ENCODE measurements at places on chromosomes 16 and 17.
A peak's percentile ranks its signal among the peaks of the same experiment; 100 is the strongest.

- no peak for DNase-seq
Observed at GRCh38 chr17:4155980-4156620, 13.1 kb downstream of the CYB5D2 start.

DNA sequence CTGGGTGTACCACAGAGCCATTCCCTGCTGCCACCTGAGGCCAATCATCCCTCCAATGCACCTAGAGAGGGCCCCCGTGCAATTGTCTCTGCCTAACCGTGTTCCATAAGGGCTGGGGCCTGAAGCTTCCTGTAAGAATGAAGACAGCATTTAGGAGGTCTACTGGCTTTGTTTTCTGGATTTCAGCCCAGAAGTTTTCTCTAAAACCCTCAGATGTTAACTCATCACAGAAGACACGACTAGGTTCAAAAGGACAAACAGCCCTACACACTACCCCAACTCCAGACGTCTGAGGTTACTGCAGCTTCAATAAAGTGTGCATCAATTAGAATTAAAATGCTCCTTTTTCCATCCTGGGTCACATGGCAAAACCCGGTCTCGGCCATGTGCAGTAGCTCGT, 10.8 kb upstream of the DRG2 start:
- DNase-seq: no peak

- no peak for DNase-seq
Observed at GRCh38 chr16:87555647-87556046, 46.7 kb upstream of the JPH3 start.

DNA sequence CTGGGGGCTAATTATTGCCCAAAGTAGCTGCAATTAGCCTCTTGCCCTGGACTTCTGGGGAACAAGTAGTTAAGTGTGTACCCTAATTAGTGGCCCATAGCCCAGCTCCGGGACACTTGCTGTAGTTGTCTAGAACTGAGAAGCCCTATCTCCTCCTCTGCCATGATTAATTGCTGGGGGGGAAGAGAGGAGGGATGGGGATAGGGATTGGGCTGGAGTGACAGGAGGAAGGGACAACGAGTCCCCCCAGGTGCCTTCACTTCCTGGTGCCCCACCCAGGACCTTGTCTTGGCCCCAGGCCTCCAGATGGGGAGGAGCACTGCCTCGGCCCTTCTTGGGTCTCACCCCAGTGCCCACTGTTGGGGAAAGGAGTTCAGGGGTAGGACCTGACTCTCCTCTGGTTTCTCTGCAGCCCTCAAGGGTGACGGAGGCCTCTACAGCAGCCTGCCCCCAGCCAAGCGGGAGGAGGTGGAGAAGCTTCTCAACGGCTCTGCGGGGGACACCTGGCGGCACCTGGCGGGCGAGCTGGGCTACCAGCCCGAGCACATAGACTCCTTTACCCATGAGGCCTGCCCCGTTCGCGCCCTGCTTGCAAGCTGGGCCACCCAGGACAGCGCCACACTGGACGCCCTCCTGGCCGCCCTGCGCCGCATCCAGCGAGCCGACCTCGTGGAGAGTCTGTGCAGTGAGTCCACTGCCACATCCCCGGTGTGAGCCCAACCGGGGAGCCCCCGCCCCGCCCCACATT, 17.4 kb downstream of the NGFR start:
- no peak for DNase-seq

- DNase-seq: no peak
Observed at GRCh38 chr17:79126139-79126538, 51.5 kb downstream of the ENGASE start.

DNA sequence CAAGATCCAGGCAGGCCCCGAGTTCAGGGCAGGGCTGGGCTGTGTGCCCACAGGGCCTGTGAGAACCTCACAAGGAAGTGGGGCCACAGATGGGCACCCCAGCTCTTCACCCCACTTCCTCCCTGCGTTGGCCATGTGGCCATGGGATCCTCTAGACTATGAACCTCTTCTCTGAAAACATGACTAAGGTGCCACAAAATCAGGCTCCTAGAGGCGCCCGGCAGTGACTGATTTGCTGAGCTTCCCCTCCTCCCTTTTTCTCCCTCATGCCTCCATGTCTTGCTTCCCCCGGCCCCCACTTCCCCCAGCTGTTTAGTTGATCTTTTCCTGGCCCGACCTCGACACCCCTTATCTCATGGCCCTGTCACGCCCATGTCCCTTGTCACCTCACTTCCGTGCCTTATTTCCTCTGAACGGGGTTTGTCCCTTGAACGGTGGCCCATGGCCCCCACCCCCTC, 87.1 kb downstream of the KCNJ12 start:
- no peak for DNase-seq

GRCh38 chr17:58096892-58097291, 13.7 kb downstream of the DYNLL2 start:
- no peak for DNase-seq

- no peak for DNase-seq
Observed at GRCh38 chr17:68657576-68657975, 56.4 kb upstream of the FAM20A start.

DNA sequence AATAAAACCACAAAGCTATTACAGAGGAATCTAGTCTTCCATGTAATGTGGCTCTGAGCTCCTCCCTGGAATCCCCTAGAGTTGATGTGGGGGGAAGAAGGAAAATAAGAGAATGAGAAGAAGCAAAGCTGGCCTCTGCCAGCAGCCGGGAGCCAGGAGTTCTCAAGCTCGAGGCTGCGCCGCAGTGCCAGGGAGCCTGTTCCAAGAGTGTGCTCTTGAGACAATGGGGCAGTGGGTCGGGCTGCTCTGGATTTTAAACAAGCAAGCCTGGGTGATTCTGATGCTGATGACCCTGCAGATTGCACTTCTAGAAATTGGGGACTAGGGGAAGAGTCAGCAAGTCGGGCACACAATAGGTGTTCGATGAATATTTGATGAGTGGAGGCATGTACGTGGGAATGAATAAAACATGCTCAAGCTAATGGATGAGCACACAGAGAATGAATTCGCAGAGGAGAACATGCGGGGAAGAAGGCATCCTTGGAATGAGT, 119.9 kb downstream of the CMIP start:
- no peak for DNase-seq

DNA sequence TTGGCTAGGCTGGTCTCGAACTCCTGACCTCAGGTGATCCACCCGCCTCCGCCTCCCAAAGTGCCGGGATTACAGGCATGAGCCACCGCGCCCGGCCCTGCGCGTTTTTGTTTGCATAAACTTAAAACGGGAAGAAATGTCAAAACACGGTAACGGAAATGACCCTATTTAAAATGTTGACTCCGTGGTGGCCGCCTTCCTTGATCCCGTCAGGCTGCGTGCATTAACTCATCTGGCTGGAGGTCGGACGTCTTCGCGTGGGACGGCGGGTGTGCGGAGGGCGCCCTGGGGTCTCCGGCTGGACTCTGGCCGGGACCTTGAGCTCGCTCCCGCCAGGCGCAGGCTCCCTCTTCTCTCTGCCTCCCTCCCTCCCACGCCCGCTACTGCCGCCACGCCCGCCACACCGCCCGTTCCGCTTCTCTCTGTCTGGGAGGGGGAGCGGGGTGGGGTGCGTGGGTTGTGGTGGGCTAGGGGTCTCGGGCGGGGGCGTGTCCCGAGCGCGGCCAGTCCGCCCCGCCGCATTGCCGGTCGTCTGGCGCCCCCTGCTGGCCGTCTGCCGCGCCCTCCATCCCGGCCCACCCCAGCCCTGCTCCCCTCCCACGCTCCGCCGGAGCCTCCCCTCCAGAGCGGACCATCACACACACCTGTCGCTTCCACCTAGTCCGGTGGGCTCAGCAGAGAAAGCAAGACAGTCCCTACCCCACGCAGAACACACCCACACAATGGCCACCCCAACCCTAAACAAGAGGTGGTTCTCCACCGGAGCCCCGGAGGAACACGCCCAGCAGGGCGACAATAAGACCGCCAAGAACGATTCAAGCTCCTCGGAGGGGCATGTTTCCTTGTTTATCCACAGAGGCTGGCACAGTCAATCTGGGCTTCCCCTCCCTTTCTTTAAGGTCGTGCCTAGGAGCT, 1.2 kb upstream of the CCDC42 start:
- DNase-seq: peak; percentile 93

GRCh38 chr17:3935825-3936355, 19.6 kb upstream of the P2RX1 start:
- DNase-seq: no peak

- peak; percentile 77 for DNase-seq
Observed at GRCh38 chr16:2777903-2778629, 986 bp upstream of the ELOB start.

- no peak for DNase-seq
Observed at GRCh38 chr16:80971819-80972218, 34.9 kb downstream of the CMC2 start.

DNA sequence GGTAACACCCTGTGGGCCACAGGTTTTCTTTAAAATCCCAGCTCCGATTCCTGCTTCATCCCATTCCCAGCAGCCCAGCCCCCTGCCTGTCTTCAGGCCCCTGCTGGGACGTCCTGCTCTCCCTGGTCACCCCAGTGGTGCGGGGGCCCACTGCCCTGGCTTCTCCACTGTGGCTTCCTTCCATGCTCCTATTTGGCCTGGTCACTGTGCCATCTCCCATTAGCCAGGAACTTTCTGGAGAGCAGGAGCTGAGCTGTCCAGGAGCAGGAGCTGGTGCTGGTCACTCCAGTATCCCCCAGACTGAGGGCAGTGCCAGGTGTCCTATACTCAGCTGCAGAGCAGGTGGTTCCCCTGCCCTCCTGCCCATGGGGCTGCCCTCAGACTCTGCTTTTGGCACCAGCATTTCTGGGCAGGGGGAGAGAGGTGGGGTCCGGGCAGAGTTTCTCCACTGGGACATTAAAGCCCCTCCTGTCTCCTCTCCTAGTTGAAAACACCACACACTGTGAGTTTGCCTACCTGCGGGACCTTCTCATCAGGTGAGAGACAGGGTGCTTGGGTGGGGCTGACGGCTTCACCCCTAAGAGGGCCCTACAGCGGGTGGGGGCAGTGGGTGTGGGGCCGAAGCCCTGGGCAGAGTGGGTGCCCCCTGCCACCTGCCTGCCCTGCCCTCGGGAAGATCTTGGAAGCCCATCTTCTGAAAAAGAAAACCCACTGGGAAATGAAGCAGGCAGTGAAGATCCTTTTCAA, 356.2 kb downstream of the SEC14L1 start:
- peak; percentile 59 for DNase-seq

DNA sequence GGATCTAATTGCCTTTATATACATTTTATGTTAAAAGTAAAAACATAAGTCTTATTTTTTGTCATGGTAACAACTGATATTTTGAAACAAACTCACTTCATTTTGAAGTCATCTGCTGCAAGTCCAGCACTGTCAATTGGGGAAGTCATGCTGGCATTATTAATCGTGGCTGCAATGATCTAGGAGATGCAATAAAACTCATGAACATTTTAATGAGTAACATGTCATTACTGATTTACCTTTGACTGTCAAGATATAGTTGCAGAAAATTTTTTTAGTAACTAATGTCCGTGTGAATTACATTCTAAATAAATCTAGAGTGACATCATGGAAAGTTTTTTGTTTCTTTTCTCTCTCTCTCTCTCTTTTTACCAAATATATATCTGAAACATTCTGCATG, 17.3 kb upstream of the KRT24 start:
- DNase-seq: no peak

GRCh38 chr17:73362697-73363096, 50.9 kb upstream of the CDC42EP4 start:
- DNase-seq: no peak

- DNase-seq: no peak
Observed at GRCh38 chr17:30187573-30187972, 47.9 kb downstream of the SLC6A4 start.

DNA sequence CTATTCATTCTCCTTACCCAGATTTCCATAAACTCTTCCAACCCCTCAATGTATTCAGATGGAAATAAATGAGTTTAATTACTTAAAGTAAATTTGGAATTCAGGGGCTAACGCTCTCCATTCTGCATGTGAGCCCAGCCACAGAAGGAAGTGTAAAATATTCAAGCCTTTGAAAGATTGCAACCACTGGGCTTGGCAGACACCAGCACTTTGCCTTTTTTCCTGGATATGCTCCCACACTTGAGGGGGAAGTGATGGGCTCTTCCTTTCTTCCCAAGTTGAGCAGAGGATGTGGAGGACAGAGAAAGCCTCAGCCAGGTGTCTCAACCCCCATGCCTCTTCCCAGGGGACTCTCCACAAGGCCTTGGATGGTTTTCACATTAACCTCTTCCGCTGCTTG, 825.1 kb upstream of the EEF2KMT start:
- DNase-seq: no peak

DNA sequence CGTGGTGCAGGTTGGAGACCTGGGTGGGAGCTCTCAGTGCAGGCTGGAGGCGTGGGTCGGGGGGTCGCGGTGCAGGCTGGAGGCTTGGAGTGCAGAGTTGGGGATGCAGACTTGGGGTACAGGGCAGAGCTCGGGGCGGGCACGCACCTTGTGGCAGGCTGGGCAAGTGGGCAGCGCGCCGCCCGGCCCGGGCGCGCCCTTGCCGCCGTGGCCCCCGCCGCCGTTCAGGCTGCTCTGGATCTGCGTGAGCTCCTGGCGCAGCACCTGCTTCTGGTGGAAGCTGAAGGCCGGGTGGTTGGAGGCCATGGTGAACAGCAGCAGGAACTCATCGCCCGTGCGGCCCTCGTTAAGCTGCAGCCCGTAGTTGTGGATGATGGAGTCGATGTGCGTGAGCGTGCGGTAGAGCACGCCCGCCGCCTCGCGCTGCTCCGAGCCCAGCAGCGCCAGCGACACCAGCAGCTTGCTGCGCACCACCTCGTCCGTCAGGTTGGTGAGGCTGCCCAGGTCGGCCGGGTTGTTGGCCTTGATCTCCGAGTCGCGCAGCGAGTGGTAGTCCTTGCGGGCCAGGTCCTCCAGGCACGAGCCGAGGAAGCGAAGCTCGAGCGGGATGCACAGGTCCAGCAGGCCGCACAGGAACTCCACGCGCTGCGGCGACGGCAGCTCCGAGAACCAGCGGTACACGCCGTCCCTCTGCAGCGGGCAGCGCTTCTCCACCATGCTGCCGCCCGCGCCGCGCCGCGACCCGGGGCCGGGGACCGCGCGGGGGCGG, 1.1 kb downstream of the ZCCHC14 start:
- peak; percentile 70 for DNase-seq

DNA sequence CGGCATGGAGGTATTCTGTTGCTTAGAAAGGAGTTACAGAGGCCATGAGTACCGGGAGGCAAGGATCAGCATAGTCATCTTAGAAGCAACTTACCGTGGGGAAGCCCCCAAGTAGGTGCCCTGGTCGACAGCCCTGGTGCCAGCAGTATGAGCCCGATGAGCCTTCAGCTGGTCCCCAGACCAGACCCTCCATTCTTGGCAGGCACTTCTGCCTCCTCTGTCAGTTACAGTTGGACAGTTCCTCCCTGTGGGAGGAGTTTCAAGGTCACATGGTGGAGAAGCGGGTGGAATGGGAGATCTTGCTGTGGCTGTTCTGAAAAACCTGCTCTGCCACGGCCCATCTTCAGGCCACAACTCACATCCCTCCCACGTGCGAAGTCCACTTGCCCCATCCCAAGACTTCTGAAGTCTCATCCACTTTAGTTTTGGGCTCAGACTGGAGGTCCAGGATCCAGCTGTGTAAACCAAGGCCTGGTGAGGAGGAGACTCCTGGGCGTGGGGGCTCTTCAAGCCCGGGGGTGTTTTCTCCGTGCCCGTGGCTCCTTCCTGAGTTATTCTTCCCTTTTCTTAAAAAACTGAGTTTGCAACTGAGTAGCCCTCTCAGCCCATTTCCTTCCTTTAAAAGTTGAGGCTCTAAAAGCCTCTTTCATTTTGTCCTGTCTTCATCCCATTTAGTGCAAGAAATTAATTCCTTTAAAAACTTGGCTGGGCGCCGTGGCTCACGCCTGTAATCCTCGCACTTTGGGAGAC, 133.5 kb downstream of the SEC14L1 start:
- DNase-seq: no peak
